ENCODE measurements at places on chromosomes 1 and 21. TPM values are rescaled to one million over a fixed set of nuclear protein-coding genes. Genes with fewer than 3 reads are reported as not detected.
A peak's percentile ranks its signal among the peaks of the same experiment; 100 is the strongest.

- DNase-seq, result no peak
Observed at GRCh38 chr1:91714867-91715381, 171.0 kb downstream of the TGFBR3 start.

DNA sequence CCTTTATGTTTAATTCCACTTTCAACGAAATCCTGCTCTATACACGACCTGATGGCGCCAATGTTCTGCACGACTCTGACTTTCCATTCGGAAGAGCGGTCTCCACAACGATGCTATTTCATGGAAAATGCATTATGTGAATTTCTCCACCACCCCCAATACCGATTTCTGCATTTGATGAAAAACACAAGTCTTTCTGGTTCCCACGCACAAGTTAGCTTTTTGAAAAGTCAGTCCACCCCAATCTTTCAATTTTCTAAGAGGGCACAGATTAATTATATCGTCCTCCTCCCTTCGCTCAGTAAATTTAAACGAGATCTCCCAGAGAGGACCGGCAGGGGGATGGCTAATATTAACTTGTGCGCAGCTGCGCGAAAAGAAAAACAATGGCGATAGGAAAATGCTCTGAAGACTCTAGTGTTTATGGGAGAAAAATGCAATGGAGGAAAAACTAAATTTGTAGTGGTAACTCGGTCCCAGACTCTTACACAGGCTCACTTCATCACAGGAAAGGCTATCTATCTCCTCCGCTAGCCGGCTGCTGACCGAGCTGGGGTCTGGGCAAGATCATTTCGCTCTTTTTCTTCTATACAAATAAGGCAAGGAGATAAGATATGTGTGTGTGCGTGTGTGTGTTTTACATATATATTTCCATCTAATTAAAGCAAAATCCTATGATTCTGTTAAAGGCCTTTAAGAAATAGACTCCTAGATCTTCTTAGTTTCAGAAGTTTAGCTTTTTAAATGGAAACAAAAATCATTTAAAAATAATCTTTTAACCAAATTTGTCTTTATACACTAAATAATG lies 1.2 kb upstream of the LHX8 start:
- DNase-seq, result no peak

DNA sequence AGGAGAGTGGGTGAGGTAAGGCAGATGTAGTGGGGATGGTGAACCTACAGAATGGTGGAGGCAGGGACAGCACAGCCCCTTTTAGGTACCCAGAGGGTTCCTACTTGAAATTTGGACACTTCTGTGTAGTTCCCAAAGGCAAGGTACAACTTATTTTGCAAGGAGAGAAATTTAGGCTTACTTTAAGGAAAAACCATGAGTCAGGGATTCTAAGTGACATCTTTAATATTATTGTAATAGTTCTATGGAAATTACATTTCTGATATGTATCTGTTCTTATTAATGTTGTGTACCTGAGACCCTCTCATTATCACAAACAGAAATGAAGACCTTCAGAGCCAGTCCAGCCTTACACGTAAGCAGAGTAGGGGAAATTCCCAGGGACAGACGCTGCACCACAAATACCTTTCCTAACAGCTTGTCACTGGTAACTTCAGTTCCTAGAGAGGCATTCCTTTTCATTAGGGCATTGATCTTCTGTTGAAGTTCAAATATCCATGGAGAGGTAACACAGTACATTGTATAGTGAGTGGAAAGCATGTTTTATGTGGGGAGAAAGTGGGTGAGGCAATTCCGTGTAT lies 7.9 kb downstream of the DYRK3 start:
- no peak for DNase-seq

DNA sequence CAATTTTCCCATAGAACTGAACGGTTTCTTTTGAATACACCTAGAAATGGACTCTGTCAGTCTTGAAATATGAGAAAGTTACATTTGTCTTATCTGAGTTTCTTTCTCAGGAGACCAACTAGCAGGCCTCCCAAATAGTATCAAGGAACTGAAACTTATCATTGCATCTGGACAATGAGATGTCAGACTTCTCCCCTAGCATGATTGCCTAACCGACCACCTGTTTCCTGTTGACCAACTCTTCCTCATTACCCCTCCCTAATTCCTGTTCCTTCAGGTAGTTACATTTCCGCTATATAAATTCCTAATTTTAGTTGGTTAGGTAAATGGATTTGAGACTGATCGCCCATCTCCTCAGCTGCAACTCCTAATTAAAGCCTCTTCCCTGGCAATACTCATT lies 1587.3 kb downstream of the NCAM2 start:
- DNase-seq, result no peak

DNA sequence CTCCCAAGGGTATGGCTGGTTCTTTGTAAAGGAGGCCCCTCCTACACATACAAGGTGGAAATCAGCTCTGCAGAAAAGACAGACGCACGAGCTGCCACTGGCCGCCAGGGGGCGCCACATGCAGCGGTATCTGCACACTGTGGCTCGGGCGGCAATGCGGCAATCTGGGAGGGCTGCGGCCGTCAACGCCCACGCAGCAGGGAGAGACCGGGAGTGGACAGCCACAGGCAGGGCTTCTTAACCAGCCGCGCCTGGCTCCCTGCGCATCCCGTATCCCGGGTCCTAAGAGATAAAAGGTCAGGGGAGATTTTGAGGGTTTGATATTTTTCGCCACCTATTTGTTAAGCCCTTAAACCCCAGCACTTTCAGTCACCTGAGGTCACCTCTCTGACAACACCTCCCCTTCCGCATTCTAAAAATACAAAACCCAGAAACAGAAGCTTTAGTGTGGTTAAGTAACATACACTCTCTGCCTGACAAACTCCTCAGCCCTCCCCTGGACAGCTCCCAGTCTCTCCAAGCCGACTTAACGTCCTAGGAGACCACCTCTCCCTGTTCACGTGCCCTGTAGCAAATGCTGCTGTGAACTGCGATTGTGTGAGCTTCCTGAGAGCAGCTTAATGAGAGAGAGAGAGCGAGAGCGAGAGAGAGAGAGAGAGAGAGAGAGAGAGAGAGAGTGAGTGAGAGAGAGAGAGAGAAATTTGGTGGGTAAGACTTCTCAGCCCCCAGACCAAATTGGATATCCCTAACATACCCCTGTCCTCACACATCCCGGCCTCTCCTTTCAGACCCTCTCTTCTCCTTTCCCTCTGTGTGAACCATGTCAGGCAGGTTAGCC lies 13.5 kb upstream of the KCNA2 start:
- peak; percentile 91 for DNase-seq

Gene CLDN17
- not detected for total RNA-seq

Gene CALML6
- 1.1 TPM for total RNA-seq

GRCh38 chr21:37565530-37566223 lies 199.1 kb downstream of the DYRK1A start:
- no peak for DNase-seq
